ENCODE measurements at places on chromosomes 5 and 9. TPM values are rescaled to one million over a fixed set of nuclear protein-coding genes. Genes with fewer than 3 reads are reported as not detected.

DNA sequence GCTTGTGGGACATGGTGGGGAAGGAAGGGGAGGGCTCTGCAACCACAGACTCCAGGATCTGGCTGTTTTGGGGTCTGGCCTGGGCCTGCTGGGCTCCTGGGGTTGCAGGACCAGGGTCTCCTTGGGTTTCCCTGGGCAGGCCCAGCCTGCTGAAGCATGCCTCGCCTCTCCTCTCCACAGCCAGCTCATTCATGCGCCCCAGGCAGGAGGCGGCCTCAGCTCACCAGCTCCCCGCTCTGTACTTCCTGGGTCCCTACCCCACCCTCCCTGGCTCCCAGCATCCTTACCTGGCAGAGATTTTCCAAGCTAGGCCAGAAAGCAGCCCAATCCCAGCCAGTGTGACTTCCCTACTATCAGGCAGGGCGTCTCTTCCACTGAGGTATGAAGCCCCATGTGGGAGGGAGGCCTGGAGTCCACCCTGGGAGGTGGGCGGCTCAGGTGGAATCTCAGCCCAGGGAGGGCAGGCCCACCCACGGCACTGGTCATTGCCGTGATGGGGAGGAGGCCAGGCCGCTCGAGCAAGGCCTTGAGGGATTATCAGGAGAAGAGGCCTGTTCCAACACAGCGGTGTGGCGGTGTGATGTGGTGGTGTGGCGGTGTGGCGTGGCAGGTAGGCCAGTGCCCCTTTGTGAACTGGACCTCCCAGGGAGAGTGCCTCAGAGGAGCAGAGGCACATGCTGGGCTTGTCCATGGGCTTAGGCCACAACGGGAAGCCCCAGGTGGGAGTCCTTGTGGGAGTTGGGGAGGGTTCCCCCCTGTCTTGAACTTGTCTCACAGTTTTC, 103.4 kb downstream of the DAB2IP start:
- DNase-seq, result no peak

DNA sequence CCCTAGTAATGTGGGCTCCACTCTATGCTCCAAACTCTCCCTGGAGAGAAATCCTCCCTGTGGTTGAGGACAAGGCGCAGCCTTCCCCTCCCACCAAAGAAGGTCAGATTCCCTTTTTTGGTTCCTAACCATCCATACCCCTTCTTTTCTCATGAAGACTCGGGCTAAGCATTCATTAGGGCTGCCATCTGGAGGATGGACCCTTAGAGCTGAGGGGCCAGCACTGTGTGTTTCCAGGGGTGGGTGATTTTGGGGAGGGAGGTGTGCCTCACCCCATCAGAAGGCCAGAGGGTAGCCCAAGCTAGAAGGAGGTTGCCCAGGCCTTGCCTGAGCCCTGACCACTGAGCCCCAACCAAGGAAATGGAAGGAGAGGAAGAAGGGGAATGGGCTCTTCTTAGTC, 36.8 kb downstream of the TGFBI start:
- DNase-seq, result no peak

- no peak for DNase-seq
These were observed 199.9 kb downstream of the SNX18 start for GRCh38 chr5:54717459-54717858.

TRIM36 gene
- 0.39 TPM for polyA plus RNA-seq

SLC28A3 gene
- not detected for polyA plus RNA-seq

C9orf50 gene
- polyA plus RNA-seq, result 2.8 TPM

DNA sequence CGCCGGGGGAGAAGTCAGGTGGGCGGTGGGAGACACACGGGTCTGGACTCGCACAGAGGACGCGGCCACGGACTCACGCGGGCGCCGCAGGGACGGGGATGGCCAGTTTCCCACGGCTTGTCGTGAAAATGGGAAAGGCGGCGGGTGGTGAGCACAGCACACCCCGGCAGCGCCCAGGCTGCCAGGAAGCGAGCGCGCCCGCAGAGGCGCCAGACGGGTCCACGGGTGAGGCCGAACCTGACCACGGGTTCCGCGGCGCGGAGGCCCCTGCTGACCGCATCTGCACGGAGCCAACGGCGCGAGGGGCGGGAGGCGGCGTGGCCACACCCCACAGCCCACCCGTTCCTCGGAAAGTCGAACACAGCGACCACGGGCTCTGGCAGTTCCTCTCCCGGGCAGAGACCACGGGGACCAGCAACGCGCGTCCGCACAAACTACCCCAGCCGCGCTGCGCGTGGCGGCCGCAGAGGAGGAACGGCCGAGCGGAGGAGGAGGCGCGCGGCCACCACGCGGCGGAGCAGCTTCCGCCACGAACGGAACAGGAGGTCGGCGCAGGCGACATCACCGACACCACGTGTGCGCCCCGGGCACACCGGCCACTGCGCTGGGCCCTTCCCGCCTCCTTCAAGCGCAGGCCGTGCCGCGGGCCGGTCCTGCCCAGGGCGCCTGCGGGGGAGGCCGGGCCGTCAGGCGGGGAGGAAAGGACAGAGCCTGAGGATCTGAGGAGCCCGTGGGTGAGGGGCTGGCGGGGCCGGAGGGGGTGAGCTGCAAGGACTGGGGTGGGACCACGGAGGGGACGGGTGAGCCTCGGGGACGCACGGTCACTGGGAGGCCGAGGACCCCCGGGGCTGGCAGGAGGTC, 5.6 kb downstream of the EXD3 start:
- peak; percentile 82 for DNase-seq

SLC6A3 gene
- 0.09 TPM for polyA plus RNA-seq

APBA1 gene
- polyA plus RNA-seq, result 1.3 TPM

- DNase-seq, result no peak
These were observed 4.2 kb downstream of the LOX start for GRCh38 chr5:122073864-122074263.

- DNase-seq, result no peak
These were observed 18.4 kb upstream of the SPINK4 start for GRCh38 chr9:33221568-33221884.

GDA gene
- polyA plus RNA-seq, result 88.1 TPM

GRCh38 chr5:144144956-144145751, 25.3 kb downstream of the YIPF5 start:
- DNase-seq, result no peak

- DNase-seq, result peak; percentile 37
These were observed 313.2 kb downstream of the MLLT3 start for GRCh38 chr9:20309124-20309523.

DNA sequence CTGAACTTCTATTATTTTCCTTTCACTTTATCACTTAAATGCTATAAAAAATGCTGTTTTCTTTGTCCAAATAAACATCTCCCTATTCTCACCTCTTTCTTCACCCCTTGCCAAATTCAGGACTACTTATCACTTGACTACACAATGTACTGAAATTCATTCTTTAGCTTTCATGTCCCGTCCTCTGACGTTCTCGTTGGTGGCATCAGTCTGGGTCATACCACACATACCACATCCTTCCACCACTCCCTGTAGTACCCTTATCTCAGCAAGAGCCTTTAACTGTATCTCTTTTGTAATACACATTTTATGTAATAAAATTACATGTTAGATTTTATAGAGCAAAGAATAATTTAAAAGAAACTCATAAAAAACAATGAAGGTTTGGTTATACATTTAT, 231.1 kb upstream of the PAPPA start:
- DNase-seq, result no peak

- DNase-seq, result no peak
These were observed 114.8 kb downstream of the SEMA5A start for GRCh38 chr5:9431151-9431495.

DNA sequence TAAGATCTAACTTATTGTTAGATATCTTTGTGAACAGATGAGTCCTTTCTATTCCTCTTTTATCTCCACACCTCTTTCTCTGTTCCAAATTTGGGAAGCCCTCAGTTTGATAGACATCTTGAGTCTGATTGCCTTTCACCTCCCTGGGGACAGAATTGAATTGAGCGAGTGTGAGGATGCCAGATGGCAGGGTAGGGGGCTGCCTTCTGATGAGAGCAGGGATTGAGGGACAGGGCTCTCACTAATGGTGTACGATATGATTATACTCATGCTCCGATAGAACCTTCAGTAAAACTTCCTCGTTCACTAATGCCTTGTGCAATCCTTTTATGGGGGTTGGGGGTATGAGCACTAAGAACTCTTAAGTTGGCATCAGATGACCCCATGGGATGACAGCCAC, 172.1 kb upstream of the DAP start:
- DNase-seq, result no peak

DNA sequence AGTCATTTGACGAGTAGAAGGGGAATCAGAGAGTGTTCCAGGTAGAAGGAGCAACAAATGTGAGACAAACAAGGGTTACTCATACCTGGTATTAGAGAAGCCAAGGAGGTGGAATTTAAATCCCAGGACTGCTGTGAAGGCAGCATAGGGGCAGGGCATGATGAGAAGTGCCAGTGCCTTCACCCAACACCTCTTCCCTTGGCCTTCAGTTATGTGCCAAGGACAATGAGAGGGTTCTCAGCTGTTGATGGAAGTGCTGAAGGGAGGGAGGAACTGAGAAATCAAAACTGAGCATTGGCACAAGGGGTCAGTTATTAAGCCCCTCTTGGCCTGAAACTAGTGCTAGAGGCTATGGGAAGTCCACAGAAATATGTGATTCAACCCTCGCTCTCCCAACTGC, 50.3 kb downstream of the GARNL3 start:
- no peak for DNase-seq

DNA sequence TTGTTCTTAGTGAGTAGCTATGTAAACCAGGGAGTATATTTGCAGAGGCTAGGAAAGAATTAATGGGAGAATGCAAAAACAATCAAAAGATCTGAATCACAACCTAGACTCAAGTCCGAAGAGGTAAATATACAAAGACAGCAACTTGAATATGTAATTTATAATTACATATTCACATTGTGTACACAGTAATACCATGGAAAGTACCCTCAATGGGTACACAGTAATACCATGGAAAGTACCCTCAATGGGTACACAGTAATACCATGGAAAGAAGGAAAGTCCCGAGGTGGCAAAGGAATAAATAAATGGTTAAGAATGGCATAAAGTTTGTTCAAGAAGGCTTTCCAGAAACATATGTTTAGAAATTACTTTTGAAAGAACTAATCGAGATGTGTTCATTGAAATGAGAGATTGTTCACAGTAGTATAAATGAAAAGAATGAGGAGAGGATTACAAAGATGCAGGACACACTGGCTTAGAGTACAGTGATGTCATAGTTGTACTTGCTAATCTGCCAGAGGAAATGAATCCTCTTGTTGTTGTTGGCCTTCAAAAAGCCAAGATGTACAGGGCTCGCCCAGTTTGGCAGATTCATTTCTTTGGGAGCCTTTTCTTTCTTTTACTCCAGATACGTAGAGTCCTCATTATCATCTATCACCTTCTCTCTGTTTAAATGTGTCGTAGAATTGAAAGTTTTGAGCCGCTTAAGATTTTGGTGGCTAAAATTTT, 116.0 kb downstream of the UNC13B start:
- DNase-seq, result no peak

RGS7BP gene
- 0.39 TPM for polyA plus RNA-seq

- DNase-seq, result no peak
These were observed 253.1 kb downstream of the PDE4D start for GRCh38 chr5:59640411-59640810.
